Transverse colon (tissue), 4 donors: ENCODE measurements at places on chromosomes 16 and 17. TPM values are rescaled to one million over a fixed set of nuclear protein-coding genes. Genes with fewer than 3 reads are reported as not detected.

- no peak for DNase-seq
Observed at GRCh38 chr16:47258874-47259461, 115.2 kb upstream of the NETO2 start.

DNA sequence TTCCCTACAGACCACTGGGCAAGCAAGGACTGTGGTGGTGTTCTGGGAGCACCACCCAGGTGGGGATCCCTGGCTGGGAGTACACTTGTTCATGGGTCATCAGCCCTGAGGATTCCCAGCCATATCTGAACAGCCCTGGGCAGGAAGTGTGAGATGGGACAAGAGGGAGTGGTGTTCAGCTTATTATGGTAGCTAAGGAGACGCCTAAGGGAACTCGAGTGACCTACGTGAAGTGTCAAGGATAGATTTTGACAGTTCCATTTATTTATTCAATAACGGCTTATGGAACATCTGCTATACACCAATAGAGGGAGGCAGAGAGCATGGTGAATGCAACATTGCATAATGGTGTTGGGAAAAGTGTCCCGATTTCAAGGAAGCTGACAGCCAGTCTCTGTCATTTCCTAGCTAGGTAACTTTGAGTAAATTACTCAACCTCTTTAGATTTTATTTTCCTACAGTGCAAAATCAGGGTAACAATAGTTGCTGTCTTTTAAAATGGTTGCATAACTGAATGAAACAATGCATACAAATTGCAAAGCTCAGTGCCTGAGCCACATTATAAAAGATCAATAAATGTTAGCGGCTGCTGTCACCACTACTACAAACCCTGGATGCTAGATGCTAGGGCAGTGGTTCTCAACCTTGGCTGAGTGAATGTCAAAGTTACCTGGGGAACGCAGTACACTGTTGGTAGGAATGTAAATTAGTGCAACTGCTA lies 534.1 kb downstream of the GRIN2A start:
- no peak for DNase-seq

- no peak for DNase-seq
Observed at GRCh38 chr16:85246473-85246872, 134.2 kb upstream of the CIBAR2 start.

DNA sequence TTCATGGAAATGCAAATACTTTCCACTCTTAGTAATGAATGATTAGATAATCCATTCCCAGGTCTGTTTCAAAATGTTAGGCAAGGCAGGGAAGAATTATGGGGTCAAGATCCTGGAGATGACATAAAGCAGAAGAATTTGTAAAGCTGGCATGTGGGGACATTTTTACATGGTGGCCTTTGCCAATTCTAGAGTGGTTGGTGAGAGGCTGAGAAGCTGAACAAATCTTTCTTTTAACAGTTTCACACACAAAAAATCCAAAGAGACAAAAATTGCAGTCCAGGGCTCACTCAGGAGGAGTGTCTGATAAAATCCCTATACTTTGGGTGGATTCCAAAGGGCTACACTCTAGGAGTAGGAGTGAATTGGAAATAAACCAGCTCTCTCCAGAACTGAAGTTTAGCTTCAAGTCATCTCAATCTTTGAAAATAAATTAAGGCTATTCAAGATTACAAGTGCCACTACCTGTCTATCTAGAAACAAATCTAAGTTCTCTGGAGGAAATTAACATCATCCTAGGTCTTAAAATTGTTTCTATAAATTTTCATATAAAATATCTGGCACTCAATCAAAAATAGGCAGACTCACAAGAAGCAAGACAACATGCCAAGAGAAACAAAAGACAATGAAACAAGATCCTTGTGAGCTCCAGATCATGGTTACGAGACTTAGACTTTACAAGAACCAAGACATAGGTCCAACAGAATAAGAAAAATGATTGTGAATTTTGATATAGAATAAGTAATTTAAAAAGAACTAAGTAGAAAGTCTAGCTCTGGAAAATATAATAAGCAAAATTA lies 113.0 kb upstream of the AXIN2 start:
- DNase-seq: no peak

DNA sequence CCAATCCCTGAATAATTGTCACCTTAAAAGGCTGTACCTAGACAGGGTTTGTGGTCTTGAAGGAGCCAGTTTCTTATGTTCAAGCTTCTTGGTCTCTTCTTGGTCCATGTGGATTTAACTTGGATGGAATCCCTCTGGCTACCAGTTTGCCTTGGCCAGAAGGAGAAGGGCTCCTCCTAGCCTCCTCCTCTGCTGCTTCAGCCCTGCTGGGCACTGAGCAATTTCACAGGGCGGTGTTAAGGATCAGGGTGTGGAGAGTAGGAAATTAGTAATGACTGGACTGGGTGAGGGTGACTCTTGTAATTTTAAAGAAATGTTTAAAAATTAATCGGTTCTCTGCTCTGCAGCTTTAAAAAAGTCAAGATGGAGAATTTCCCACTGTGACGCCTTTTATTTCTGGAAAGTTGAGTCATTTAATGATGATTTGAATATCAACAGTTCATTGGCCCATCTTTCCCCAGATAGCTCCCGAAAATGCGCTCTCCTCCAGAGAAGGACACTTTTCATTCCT lies 96.4 kb downstream of the MSI2 start:
- no peak for DNase-seq

GRCh38 chr16:71771571-71771970 lies 37.1 kb downstream of the AP1G1 start:
- DNase-seq: no peak

DNA sequence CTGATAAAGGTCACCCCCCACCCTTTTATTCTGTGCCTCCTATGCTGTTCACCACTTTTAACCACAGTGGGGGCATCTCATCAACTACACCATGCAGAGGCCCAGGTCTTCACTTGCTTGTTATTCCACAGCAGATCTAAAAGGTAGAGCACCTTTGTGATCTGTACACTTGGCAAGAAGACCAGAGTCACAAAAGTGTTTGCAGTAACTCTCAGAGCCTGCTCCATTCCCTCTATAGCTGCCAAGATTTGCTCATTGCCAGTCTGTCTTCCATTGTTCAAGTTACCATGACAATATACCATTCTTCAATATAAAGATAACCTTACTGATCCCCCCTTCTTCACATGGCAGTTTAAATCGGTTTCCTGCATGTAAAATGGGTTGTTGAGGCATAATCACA lies 180.0 kb downstream of the TOX3 start:
- no peak for DNase-seq

DNA sequence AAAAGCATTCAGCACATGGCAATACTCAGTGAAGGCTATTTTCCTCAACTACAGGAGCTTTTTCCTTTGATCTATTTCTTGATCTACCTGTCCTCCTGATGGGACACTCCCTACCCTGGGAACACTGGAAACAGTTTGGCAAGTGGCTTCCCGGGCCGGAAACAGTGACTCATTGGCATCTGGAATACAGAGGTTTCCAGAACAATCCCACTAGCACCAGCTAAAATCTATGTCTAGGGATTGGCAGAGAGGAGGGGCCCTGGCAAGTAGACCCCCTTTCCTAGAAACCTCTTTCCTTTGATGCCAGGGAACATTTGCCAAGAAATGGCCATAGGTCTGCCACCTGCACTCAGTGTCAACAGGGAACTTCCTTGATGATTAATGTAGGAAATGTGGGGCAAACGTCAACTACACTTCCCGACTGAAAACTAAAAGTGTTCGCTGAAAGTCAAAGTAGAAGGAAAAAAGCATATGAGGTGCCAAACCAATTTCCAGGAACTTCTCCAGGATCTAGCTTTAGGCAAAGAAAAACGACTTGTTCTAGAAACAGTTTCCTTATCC lies 30.4 kb upstream of the FBXW10B start:
- DNase-seq: peak; percentile 80

GRCh38 chr17:48722201-48722907 lies at the start of gene PRAC1:
Gene PRAC1 (minus strand): TSS chr17:48722518. CDS start chr17:48722392, 126 bp downstream.
- DNase-seq: no peak

DNA sequence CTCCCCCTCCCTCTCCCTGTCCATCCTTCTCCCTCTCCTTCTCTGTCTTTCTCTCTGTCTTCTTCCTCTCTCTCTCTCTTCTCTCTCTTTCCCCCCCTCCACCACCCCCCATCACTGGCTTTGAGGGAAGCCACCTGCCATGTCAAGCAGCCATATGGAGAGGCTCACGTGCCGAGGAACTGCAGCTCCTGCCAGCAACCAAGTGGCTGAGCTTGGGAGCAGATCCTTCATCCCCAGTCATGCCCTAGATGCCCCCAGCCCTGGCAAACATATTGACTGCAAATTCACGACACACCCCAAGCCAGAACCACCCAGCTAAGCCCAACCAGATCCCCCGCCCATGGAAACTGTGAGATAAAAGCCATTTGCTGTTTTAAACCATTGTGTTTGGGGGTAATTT lies 40.9 kb upstream of the RBFOX3 start:
- no peak for DNase-seq

- DNase-seq: peak; percentile 82
Observed at GRCh38 chr17:42101513-42102292, 3.4 kb upstream of the ZNF385C start.

DNA sequence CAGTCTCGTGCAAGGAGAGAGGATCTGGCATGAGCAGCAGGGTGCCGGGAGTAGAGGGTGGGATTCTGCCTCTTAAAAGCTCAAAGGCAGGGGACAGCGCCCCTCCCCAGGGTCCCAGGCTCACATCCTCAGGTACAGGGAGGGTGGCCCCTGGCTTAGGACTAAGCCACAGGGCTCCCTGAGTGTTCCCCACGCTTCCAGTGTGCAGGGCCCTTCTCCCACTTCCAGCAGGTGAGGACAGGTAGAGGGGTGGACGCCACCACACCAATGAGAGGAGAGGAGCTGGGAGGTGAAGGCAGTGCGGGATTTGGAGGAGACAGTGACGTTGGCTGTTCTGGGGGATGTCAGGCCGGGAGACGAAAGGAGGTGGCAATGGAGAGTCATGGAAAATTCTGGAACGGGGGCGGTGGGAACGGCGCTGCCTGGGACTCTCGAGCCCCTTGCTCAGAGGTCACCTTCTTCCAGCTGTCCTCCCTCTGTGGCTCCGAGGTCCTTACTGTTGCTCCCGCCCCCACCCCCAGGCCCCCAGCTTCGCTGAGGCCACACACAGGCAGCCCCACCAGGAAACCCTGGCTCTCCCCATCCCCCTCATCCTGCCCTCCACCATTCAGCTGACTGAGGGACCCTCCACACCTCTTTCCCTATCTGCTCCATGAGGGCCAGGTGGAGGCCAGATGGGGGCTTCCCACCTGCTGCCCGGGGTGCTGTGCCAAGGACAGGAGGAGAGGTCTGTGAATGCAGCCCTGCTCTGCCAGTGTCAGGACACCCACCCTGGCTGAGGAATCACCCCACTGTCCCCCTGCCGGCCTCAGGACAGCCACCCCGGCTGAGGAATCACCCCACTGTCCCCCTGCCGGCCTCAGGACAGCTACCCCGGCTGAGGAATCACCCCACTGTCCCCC lies 57.7 kb upstream of the ACSF3 start:
- DNase-seq: no peak

GRCh38 chr17:39753514-39754160 lies 15.9 kb downstream of the GRB7 start:
- peak; percentile 72 for DNase-seq

DNA sequence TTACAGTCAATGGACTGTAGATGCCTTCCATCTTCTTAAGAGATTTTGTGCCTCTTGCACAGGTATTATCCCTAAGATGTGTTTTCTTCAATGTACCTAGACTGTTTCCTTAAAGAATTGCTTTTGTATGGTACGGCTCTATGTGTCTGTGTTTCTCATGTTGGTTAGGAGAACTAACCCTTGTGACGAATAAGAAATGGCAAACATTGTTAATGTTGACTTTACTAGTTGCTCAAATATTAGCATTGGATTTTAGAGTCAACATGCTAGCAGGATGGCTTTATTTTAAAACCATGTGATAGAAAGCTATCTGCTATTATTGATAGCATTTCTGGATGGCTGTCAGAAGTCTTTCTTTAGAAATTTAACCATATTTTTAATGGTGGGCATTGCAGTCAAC lies 34.5 kb downstream of the WWOX start:
- no peak for DNase-seq

GRCh38 chr17:69175262-69175624 lies 33.5 kb upstream of the ABCA6 start:
- no peak for DNase-seq

- no peak for DNase-seq
Observed at GRCh38 chr17:27846042-27846655, 45.8 kb upstream of the NOS2 start.

GRCh38 chr17:6069539-6070429 lies at the start of gene WSCD1:
Gene WSCD1 (plus strand): TSS chr17:6070379. CDS start chr17:6080659, 10,280 bp downstream.
- DNase-seq: peak; percentile 54

- no peak for DNase-seq
Observed at GRCh38 chr17:75623386-75623785, 9.8 kb upstream of the SMIM5 start.

GRCh38 chr17:3718201-3718600 lies 5.5 kb upstream of the HASPIN start:
- DNase-seq: no peak

DNA sequence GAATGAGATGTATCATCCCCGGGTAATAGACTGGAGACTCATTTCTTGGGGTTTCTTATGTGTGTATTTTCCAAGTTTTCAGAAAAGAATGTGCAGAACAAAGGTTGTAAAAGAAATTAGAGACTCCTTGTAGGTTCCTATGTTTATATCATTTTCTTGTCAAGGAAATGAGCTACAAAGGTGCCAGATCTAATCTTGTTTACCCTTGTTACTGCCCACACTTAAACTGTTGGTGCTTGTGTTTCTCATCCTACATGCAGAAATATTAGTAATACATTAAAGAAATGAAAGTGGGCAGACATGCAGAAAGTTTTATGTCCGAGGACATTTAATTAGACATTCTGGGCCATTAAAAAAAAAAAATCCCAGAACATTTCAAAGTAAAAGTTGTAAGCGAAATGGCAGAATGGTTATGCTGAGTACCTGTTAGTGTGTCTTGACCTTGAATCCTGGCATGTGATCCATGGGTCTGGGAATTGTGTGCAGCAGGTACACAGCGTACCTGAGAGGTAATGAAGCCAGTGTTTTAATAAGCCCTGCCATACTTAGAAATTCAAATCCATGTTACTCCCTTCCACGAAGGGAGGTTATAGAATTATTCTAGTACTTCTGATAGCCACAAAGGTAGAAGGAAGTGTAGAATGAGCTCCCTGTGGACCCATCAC lies 62.6 kb upstream of the CACNG5 start:
- no peak for DNase-seq

GRCh38 chr17:18038149-18038850 lies 668 bp downstream of the ATPAF2 start:
- no peak for DNase-seq

- no peak for DNase-seq
Observed at GRCh38 chr16:71404364-71404763, 37.5 kb downstream of the TLE7 start.

Gene KRT12
- total RNA-seq: 3.8 TPM

Gene GCSH
- total RNA-seq: 13.0 TPM

Gene LYZL6
- total RNA-seq: not detected

Gene LCAT
- 2.2 TPM for total RNA-seq

Gene IGSF6
- 1.2 TPM for total RNA-seq

Gene MPP2
- total RNA-seq: 4.9 TPM

Gene RAB37
- total RNA-seq: 5.4 TPM
